ENCODE measurements at places on chromosomes 12 and 14.

GRCh38 chr14:74586681-74587362 is 25.2 kb downstream of the LTBP2 start:
- no peak for DNase-seq

- peak; percentile 50 for DNase-seq
Observed at GRCh38 chr12:95004610-95005009, 1.1 kb upstream of the NDUFA12 start.

DNA sequence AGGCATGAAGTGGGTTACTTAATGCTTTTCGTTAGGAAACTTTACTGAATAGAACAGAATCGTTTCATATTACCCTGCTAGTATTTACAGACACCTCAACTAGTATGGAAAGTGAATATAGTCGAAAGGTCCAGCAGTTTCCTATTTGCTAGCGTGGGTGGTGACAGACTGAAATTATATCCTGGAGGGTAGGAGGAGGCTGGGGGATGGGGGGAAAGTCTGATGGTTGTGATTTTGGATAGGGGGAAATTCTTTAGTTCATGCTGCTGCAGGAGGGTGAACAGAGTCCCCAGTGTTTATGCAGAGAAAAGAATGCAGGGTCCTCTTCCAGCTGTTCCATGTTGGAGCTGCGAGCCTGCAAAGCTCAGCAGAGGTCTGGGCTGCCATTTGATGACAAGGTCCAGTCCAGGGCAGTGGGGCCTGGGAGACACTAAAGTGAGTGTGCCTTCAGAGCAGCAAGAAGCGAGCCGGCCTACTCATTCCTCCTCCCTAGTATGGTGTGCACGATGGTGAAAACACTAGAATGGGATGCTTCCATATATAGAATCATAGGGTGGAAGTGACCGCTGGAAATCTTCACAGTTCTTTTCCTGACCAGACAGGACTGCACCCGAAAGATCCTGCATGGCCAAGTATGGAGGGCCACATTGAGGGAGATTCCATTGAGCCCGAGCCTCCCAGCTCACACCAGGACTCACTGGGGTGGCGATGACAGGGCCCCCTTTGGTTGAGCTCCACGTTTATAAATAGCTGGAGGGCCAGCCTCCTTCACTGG is 2.1 kb downstream of the SAMD4A start:
- no peak for DNase-seq

GRCh38 chr12:61563665-61564450 is 696.3 kb upstream of the USP15 start:
- DNase-seq = no peak

DNA sequence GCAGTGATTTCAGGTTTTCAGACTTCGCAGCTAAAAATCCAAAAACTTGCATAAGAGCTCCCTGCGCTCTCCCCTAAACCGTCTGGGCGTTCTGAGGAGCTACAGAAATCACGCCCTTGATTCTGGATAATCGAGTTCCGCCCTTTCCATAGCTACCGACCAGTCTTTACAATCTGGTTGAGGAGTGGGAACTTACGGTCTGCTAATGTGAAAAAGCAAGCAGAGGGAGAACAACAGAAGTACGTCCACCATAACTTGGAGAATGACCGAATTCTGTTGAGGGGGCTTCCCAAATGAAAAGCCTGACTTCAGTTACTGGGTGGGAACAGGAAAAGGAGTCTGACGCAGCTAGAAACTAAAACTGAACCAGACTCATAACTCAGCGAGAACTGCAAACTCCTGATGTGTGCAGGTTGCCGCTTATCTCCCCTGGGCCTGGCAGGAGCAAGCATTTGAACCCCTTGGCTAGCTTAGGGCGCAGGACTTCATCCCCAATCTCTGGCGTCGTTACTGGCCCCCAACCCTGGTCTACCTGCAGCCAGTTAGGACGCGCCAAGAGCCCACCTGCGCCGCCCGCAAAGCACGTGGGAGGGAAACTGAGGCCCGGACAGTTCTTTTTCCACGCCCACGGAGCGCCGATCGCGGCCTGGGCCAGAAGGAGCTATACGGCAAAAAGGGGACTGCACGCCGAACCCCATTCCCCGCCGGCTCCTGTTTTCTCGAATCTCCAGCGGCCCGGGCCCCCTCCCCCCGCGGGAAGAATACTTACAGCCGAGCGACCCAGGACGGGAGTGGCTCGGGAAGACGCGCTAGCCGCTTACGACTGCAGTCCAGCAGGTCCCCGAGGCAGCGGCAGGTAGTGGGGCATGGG is 838 bp downstream of the LRIG3 start:
- DNase-seq = no peak

GRCh38 chr12:68446384-68446783 is 114.2 kb upstream of the MDM1 start:
- DNase-seq = no peak

GRCh38 chr12:64877363-64878004 is 53.0 kb downstream of the TBC1D30 start:
- DNase-seq = no peak

DNA sequence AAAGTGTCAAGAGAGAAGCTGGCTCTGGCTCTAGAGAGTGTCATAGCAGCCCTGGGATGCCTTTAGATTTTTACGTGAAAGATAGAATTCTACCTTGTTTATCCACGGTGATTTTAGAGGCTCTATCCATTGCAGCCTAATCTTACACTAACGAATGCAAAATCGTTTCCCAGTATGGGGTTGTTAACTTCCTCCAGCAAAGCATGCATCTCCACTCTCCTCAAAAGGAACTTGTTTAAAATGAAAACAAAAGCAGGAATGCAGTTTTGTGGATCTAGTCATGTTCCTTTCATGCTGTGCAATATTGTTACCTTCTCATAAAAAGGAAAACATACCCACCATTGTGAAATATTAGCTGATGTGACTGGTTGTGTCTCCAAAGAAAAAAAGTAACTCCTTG is 88.4 kb downstream of the ANO2 start:
- no peak for DNase-seq

- DNase-seq = peak; percentile 34
Observed at GRCh38 chr14:105399466-105399775, 1.1 kb downstream of the TEX22 start.

- peak; percentile 20 for DNase-seq
Observed at GRCh38 chr14:24080888-24081738, 9.8 kb downstream of the CPNE6 start.

- no peak for DNase-seq
Observed at GRCh38 chr12:121903202-121903601, 14.6 kb downstream of the PSMD9 start.

DNA sequence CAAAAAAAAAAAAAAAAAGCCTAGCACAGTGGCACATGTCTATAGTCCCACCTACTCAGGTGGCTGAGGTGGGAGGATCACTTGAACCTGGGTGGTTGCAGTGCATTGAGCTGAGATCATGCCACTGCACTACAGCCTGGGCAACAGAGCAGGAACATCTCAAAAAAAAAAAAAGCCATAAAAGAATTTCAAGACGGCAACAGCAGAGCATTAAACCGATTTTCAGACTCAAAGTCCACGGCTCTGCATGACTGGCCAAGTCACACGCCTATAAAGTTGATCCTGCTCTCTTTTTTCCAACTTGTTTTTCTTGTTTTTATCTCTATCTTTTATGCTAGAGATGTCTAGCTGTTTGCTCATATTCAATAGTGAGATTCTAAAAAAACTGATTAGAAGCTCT is 45.3 kb downstream of the FBXO34 start:
- DNase-seq = no peak

- DNase-seq = no peak
Observed at GRCh38 chr14:75119056-75119455, 7.8 kb downstream of the NEK9 start.

GRCh38 chr12:104669851-104670337 is 213.1 kb downstream of the CHST11 start:
- peak; percentile 84 for DNase-seq

GRCh38 chr12:65685514-65685913 is 138.8 kb upstream of the HMGA2 start:
- peak; percentile 54 for DNase-seq

DNA sequence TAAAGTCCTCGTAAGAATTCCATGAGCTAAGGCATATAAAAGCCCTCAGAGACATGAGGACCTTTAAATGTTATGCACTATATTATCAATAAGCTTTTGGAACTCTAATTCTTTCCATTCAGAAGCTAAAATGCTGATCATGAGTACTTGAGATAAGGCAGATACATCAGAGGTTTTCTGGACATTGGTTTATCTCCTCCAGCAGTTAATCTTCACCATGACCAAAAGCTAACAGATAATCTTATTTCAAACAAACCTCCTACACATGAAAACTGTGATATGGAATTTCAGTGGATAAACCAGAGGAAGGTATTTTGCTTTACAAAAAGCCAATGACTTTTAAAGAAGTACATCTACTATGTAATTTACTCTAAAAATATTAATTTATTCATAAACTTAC is 97.9 kb upstream of the BBS10 start:
- DNase-seq = no peak

DNA sequence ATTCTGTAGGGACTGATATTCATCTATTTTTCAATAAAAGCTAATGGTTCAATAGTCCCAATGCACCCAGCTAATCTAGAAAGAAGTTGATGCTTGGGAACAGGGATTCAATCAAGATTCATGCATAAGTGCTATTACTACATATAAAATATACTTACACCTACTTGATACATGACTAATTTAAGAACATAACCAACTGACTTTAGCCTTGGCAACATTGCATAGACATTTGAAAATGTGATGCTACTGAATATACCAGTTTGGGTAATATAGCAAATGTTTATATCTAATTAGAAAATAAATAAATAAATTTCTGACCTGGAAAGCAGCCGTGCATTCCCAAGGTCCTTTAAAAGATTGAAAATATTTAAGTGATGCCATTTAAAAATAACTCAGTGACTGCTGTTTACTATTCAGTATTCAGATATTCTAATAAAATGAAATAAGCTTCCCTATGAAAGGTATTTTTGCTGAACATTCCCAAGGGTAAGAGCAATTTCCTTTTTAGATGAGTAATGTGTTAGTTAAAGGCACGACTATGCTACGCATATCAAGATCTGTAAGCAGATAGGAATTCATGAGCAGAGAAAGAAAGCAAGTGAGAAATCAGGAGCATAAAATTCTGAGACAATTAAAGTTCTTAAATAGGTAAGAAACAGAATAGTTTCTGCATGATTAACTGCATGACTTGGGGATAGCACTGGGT is 160.6 kb upstream of the SYT1 start:
- DNase-seq = no peak

- DNase-seq = no peak
Observed at GRCh38 chr14:74554742-74555362, 57.2 kb downstream of the LTBP2 start.

- DNase-seq = no peak
Observed at GRCh38 chr14:68788275-68788995, 4.4 kb downstream of the ZFP36L1 start.

DNA sequence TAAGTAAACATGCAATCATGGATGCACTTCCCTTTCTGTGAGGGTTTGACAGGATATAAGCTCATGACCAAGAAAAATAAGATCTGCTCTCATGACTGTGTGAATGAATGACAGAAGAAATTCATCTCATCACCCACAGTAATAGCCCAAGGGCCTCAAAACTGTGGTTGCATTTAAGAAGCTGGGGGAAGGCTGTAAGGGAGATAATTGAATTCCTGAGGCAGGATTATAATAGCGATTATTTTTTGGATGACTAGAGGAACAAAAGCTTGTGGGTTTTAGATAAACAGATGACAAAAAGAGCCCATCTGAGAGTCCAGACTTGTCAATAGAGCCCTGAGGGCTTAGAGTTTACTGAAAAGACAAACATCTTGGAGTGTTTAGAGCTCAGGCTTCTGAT is 161.2 kb downstream of the NTF3 start:
- DNase-seq = no peak

- no peak for DNase-seq
Observed at GRCh38 chr12:74429535-74429934, 108.1 kb upstream of the ATXN7L3B start.

DNA sequence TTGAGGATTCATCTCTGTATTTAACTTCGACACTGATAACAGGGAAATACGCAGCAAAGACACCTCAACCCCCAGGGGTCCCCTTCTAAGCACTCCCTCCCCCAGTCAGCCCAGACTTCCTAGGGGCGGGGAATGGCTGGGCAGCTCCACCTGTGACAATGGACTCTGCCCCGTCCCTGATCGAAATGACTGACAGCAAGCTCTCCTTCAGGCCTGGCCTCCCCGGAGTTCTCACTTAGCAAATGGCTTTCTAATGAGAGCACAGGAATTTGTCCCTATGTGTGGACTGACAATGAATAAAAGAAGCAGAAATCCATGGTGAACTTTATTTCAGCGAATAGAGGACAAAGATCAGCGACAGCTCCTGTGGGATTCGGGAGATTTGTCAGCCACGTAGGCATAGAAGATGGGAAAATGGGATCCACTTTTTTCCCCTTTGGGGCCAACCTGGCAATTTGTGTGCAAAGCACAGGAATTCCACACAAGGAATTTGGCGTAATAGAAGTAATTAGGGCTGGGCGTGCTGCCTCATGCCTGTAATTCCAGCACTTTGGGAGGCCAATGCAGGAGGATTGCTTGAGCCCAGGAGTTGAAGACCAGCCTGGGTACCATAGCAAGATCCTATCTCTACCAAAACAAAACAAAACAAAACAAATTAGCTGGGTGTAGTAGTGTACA is 63.8 kb downstream of the TNFAIP2 start:
- no peak for DNase-seq

- DNase-seq = peak; percentile 40
Observed at GRCh38 chr14:55354500-55354899, 57.1 kb downstream of the ATG14 start.

GRCh38 chr12:30898846-30899245 is 27.7 kb upstream of the TSPAN11 start:
- no peak for DNase-seq

DNA sequence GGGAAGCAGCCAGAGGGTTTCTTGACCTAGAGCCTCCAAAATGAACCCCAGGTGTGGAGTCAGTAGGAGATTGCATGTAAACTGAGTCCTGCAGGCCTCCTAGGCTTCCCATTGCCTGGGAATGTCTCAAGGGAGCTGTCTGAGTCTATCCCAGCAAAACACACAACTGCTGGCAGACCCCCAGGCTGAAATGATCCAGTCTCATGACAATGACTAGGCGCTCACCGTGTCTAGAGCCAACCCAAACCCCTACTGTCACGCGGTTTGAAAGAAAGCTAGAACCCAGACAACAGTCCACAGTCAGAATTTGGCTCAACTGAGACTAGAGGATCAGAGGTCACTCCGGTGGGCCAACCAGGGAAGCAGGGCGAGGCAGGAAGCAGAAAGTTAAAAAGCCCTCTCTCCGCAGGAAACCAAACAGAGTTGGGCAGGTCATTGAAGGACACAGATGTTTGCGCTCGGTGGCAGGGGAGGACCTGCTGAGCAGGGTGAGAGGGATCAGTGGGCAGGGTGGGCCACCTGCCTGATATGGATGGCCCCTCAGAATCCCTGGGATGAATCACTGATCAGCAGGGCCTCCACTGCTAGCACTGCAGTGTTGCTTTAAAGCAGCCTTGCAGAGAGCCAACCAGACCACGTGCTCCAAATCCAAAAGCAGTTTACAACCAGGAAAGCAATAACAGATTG is 23.8 kb downstream of the ACTN1 start:
- DNase-seq = no peak

DNA sequence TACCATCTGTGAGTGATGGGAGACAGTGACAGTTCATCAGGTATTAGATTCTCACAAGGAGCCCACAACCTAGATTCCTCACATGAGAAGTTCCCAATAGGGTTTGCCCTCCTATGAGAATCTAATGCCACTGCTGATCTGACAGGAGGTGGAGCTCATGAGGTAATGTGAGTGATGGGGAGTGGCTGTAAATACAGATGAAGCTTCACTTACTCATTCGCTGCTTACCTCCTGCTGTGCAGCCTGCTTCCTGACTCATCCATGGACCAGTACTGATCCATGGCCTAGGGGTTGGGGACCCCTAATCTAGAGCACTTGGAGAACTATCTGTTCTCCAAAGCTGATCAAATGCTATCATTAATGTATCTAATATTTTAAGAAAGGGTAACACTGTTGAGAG is 17.7 kb downstream of the CLEC2D start:
- DNase-seq = no peak
